ENCODE measurements at places on chromosomes 6 and 20.

DNA sequence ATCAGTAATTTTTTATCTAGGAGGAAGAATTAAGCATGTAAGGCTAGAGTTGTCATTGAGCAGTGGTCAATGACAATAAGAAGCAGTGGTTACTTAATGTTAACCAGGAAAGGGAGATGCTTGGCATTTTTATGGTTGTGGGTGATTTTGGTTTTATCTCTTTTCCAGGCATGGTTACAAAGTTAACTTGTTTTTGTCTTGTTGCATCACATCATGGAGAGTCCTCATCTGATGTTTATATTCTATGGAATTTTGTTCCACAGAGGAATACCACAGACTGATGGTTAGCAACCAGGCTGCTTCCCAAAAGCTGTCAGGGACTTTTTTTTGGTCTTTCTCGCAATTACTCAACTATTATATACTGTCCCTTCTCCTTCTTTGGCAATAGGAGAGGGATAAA, 32.7 kb downstream of the OPRM1 start:
- no peak for DNase-seq

DNA sequence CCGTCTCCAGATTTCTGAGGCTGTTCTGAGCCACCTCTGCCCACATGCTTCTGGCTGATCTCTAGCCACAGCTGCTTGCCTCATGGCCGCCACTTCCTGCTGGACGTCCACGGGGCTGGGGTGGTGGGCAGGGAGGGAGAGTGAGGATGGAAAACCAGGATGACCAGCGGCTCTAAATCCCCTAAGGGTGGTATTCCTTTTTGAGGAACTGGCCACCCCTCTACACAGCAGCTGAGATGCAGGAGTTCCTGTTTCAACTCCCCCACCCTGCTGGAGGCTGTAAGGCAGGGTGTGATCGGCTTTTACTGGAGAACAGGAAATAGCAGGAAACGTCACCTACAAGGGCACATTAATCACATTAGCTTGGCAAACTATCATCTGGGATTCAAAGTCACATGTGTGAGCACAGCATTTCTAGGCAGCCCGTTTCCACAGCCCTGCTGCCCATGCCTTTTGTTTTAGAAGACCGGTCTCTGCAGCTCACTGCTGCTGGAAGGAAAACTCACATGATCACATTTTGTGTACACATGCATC, 181.6 kb upstream of the ECI2 start:
- no peak for DNase-seq

- no peak for DNase-seq
These were observed 48.0 kb upstream of the DST start for GRCh38 chr6:56690519-56691285.

DNA sequence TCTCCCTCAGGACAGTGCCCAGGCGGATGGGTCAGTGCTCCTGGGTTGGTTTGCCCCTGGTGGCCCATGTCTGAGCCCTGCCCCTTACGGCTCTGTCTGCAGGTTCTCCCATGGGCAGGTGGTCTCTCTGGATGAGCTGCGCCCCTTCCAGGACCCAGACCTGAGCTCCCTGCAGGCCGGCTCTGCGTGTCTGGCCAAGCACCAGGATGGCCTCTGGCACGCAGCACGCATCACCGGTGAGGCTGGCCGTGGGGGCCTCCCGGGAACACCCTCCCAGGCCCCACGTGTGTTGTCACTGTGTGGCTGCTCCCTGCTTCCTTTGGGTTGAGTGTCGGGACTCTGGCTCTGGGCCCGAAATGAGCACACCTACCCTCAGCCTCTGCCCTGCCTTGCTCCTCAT, 3.3 kb upstream of the LIME1 start:
- no peak for DNase-seq

- DNase-seq = no peak
These were observed 240.9 kb downstream of the COL12A1 start for GRCh38 chr6:74964871-74965441.

DNA sequence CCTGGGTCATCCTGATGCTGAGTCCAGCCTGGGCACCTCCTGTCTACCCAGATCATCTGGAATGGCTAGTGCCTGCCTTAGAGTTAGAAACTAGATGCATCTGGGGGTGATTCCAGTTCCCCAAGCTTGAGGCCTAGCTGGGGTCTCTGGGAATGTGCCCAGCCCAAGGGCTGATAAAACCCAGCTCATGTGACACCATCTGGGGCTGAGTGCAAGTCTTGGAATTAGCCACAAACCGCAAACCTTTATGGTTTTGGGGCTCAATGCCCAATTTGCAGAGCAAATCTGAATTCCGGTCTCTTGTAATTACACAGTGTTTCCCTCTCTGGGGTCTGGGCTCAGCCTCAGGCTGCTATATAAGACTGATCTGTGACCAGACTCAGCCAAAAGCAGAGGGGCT, at the start of gene BPIFB4:
Gene BPIFB4 (plus strand): TSS at position 385 of the 400 bp plus-strand sequence. CDS start 1,884 bp downstream, outside the sequence.
- DNase-seq = no peak

DNA sequence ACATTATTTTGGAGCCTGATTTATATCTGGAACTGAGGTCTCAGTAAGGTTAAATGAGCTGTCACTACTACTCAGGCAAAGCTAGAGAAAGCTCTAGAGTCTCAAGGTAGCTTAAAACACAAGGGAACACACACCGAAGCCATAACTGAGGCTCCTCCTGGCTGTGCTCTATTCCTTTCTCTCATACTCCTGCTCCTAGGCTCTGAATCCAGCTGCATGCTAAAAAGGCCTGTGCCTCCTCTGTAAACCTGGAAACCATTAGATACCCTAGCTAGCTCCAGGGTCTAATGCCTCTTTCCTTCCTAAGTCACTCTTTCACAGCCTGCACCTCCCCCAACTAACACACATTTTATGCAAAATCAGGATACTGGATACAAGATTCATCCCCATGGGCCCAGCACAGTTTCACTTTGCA, 17.1 kb downstream of the RIPOR2 start:
- DNase-seq = no peak
